ENCODE measurements at places on chromosomes 6 and 20. TPM values are rescaled to one million over a fixed set of nuclear protein-coding genes. Genes with fewer than 3 reads are reported as not detected.

DNA sequence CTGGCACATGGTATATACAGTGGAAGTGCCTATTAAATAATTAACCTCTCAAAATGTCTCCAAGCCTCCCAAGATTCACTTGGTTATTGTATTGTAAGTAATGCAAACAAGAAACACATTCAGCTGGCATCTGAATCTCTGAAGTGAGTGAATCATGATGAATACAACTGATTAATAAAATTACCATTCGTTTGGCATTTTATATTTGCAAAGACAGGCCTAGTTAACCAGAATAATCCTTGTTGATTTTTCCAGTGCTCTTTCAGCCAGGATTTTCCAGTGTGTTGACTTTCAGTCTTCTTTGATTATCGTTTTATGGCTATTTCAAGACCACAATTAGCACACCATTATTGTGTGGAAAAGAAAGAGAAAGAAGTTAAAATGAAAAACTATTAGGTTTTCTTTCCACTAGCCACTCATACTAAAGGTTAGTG, 20.3 kb downstream of the SLC22A2 start:
- no peak for DNase-seq

- peak; percentile 73 for DNase-seq
These were observed 116.0 kb downstream of the TRIM27 start for GRCh38 chr6:28807682-28808280.

- peak; percentile 46 for DNase-seq
These were observed 80.8 kb upstream of the FUCA2 start for GRCh38 chr6:143592335-143592734.

DNA sequence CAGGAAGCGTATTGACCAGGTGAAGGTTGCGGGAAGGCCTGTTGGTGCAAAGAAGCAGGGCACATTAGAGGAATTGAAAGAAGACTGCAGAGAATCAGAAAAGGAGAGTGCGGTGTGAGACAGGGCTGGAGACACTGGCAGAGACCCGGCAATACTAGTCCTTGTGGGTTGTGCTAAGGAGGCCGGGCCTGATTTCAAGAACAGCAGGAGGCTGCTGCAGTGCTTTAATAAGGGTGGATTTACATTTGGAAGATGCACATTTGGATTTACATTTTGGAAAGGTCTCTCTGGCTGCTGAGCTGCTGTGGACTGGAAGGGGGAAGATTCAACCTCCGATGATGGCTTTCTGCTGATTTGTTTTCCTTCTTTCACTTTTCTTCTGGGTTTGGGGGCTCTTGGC, 167.8 kb downstream of the SLC24A3 start:
- no peak for DNase-seq

DNA sequence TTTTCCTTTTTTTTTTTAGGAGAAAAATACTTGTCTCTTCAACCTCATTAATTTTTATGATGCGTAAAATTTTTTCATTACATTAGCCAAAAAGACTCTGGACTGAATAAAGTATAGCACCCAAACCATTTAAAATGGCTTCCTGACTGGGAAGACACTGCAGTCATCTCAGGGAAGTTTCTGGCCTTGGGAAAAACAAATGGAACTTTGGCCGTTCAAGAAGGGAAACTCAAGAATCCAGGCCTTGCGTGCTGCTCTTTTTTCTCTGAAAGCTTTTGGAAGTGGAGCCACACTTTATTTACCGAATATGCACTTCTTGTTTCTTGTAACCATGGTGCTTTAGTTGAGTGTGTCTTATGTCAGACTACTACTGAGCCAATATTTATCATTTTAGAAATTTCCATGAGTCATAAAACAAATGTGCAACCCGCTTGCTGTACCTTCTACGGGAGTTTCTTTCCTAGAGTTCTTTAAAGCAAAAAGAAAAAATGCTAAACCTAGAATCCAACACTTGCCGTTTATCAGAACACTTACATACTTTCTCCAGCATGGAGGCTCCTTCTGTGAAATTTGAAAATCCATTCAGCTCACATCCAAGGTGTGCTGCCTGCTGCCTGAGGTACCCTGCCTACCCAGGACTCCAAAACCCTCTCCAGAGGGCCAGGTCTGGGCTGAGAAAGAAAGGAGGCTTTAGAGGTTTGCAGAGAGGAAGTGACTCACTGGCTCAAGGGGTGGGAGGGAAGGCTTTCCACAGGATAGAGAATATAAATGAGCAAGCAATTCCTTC, 11.5 kb upstream of the DSTN start:
- DNase-seq = no peak

GRCh38 chr6:134517145-134517658, 199.3 kb upstream of the SGK1 start:
- no peak for DNase-seq

GRCh38 chr20:2750491-2751251, 49.8 kb downstream of the CPXM1 start:
- DNase-seq = peak; percentile 89

DNA sequence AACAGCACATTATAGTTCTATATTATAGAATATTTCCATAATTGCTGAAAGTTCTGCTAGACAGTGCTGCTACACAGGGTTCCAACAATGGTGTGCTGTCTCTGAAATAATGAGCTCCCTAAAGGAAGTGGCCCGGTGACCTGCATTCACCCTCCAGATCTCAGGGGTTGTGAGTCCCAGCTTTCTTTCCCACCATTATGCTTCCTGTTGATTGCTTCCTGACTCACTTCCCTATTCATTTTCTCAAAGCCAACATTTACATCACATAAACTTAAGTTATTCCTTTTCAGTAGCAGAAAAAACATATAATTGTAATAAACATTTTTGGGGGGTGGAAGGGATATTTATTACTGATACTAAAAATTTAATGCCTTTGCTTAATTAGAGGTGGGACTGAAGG, 12.9 kb upstream of the CCN6 start:
- DNase-seq = no peak

- no peak for DNase-seq
These were observed 15.2 kb downstream of the RSPH4A start for GRCh38 chr6:116631379-116631990.

The DAAM2 gene
- total RNA-seq = not detected

The KAT14 gene
- 14.5 TPM for total RNA-seq

The IL20RA gene
- not detected for total RNA-seq

The COX4I2 gene
- not detected for total RNA-seq

The MOG gene
- not detected for total RNA-seq

The SCGN gene
- total RNA-seq = not detected

The DBNDD2 gene
- not detected for total RNA-seq

The LPA gene
- total RNA-seq = not detected

Data from Karpas-422 (cell line).